ENCODE measurements at places on chromosomes 12 and 14.

- no peak for DNase-seq
Observed at GRCh38 chr14:94411638-94412037, 23.2 kb upstream of the SERPINA1 start.

DNA sequence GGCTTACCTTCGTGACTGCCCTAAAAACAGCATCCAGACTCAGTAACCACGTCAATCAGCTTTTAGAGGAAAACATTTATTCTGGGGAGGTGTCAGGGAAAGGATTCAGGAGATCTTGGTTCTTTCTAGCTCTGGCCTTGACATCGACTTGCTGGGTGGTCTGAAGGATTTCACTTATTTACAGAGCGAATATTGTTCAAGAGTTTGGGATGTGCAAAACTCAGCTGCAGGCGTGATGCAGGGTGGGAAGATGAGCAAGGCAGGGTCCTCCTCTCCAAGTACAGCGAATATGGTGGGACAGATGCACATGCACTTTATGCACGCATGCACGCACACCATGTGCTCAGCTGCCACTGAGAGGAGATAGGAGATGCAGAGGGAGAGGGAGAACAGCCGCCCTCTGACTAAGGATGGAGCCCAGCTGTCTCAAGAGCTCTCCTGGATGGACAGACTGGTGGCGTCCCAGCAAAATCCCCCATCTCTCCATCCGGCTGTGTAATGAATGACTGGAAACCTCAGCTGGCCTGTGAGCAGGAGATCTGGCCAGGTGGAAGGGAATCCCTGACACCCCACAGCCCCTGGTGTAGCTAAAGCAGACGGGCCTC, 24.4 kb upstream of the BDKRB1 start:
- no peak for DNase-seq

DNA sequence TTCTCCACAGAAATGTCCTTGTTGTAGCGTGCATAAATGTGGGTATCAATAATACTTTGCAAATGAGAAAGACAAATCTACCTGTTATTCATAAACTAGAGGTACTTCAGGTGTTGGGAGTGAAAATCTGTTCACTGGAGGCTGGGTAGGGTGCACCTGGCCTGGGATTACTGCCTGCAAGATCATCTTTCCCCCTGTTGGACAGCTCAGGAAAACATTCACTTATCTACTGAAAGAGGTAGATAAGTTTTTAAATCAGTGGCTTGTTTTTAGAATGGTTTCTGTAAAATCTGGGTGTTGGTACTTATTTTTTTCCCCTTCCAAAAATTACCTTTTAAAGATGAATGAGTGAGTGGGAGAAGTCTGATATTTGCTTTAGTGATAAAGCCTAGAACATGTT, 95.6 kb downstream of the DIP2B start:
- no peak for DNase-seq

GRCh38 chr12:114751712-114752111, 67.7 kb upstream of the TBX3 start:
- DNase-seq, result no peak

DNA sequence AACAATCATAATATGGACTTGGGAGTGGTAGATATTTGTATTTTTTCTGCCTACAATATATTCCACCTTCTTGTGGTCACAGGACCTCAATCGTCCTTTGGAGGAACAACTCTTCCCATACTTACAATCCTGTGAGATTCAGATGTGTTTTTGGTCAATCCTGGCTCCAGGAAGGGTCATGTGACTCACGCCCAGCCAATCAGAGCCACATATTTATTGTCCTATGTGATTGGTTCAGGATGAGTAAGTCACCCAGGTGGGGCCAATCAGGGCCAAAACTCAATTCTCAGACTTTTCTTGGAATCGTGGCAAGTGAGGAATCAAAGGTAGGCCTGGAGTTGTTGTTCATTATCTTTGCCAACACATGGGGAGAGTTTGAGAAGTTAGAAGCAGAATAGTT, 264.9 kb downstream of the SUDS3 start:
- no peak for DNase-seq

- DNase-seq, result no peak
Observed at GRCh38 chr14:77612011-77612620, 4.3 kb downstream of the SPTLC2 start.

- no peak for DNase-seq
Observed at GRCh38 chr12:69007855-69008351, 74.9 kb upstream of the CPM start.

DNA sequence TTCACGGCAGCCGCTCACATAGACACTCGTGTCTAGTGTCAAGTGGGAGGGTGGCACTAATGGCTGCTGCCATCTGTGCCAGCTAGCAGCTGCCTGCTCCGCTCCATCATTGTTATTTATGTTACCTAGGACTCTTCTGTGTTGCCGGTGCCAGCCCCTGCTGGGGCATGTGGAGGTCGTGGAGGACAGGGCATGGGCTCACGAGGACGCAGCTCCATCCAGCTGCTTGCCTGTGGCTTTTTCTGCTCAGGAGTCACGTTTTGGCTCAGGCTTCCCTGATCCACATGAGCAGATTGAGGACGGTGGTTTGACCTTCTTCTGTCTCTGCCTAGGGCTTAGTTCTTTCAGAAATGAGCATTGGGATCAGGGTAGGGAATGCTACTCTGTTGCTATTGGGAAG, 31.2 kb downstream of the TPCN1 start:
- DNase-seq, result no peak

DNA sequence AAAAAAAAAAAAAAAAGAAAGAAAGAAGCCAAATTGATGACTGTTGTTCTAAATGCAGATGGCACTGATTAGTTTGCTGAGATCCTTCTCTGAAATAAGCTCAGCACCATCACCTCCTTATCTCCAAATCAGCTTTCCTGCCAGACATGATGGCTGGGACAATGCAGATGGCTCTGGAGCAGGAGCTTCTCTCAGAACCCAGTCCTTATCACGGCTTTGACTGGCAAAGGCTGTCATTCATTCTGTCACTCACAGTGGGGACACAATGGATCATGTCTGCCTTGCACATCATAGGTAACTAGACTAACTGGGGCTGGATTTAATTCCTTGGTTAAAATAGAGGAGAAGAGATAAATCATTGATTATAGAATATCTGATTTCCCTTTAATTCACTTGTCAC, 146.3 kb downstream of the PDZRN4 start:
- no peak for DNase-seq

GRCh38 chr14:72253503-72253902, 321.3 kb downstream of the RGS6 start:
- no peak for DNase-seq

DNA sequence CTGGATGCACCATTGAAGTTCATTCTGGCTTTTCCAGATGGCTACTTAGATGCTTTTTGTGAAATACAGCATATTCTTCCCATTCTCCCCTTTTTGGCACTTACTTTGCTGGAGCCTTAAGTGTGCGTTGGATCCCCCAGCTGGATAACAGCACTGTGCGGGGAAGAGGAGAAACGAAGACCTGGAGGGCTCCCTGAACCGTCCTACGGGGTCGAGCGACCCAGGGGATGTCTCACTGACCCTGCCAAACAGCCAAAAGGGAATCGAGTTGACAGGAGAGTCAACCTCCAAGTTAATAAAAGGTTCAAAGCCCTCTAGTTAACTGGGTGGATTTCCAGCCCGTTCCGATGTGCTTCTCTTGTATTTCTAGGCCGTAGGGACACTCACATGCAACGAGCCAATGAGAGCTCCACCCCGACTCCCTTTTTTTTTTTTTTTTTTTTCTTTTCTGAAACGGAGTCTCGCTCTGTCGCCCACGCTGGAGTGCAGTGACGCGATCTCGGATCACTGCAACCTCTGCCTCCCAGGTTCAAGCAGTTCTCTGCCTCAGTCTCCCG, 1.0 kb upstream of the CAMKK2 start:
- no peak for DNase-seq

GRCh38 chr12:123062681-123063486, 82.4 kb downstream of the ARL6IP4 start:
- DNase-seq, result peak; percentile 76

GRCh38 chr12:3177778-3178425, 100.7 kb downstream of the TSPAN9 start:
- DNase-seq, result no peak

DNA sequence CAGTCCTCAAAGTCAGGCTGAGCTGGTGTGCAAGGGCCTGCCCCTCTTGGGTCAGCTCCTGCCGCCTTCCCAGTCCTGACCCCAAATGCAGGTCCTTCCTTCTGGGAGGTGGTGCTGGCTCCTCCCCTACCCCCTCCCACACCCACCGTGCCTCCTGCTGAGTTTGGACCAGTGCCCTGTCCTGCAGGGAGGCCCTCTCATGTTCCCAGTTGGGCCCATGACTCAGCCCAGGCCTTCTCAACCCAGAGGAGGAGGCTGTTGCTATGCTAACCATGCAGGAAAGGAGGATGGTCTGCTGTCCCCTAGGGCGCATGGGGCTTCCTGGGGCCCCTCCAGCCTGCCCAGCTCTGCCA, 4.4 kb downstream of the ZBTB42 start:
- DNase-seq, result peak; percentile 9

GRCh38 chr14:88421286-88421685, 35.8 kb downstream of the SPATA7 start:
- DNase-seq, result no peak

GRCh38 chr12:122880668-122881067, 15.3 kb downstream of the VPS37B start:
- DNase-seq, result no peak

- no peak for DNase-seq
Observed at GRCh38 chr12:101939306-101939705, 61.9 kb downstream of the DRAM1 start.

DNA sequence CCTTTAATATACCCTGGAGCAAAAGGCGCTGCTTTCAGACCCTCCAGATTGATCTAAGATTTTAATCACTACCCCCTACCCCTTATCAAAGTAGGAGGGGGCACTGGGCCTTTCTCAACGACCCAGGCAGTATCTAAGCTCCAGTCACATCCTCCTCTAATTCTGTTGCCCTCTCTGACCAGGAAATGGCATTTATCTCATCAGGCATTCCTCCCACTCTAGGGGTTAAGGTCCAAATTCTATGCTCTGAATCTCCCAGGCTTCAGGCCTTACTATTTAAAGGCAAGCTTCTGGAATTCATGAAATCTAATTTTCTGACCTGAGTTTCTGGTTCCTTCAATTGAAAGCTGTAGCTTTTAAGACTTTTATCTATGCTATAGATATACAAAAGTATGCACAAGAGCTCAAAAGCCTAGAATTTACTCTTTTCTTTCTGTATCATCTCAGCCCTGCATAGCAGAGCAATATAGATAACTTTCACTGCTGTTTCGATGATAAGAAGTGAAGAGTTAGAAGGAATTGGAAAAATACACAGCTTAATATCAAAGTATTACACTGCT, 622.9 kb downstream of the RPS29 start:
- DNase-seq, result no peak

DNA sequence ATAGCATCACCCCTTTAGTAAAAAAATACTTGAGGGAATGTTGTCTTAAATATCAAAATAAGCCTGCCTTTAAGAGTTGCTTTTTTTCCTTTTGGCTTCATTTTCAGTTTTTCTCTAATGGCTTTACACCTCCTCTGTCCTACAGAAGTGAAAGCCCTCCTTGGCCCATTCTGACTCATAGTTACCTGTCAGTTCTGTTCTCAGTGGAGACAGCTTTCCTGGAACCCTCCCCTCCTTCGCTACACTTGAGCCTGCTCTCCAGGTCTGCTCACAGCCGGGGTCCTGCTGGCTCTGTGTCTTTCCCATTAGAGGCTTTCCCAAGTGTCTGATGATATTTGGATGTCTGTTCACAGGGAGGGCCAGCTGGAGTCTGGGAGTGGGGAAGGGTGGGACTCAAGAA, 84.0 kb downstream of the PELI2 start:
- DNase-seq, result no peak

DNA sequence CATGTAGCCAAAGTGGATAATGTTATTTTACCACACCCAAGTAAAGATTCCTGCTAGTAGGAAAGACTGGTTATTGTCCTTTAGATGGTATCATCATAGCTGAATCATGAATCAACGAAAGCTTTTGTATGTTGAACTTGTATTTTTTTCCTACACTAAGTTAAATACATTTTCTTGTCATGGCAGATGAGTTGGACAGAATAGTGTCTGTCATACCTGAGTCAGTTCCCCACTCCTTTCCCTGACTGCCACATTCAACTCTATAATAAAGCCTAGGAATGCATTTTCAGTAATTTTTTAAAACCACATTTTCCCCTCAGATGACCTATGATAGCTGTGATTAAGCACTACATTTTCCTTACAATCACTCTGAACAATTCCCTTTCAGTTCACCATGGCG, 9.3 kb upstream of the PTHLH start:
- no peak for DNase-seq

GRCh38 chr12:12171991-12172511, 94.8 kb downstream of the LRP6 start:
- DNase-seq, result peak; percentile 81

DNA sequence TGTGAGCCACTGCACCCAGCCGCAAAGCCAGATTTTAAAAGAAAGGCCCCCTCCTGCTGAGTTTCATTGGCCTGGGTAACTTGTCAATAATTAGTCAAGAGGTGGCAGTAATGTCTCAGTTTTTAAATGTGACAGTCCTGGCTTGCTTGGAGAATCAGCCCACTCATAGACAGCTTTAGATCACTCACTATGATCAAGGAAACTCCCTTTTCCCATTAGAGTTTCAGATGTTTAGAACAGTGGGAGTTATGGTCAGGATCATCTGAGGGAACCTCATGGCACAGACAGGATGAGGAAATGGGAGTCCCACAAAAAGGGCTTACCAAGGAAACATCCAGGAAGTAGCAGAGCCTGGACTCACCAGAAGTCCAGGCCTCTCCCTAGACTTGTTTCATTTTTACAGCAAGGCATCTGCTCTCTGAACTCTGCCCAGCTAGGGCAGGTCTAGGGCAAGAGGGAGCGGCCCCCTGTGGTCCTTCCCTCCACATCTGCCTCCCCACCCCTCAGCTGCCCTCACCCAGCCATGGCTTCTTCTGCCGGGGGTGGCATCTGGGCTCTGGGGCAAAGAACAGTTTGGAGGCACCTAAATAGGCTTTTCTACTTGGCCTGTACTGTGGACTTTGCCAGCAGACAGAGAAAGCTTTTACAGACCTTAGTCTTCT, 11.2 kb downstream of the BCL2L14 start:
- DNase-seq, result no peak

GRCh38 chr14:97776890-97777558, 979.8 kb downstream of the VRK1 start:
- no peak for DNase-seq

DNA sequence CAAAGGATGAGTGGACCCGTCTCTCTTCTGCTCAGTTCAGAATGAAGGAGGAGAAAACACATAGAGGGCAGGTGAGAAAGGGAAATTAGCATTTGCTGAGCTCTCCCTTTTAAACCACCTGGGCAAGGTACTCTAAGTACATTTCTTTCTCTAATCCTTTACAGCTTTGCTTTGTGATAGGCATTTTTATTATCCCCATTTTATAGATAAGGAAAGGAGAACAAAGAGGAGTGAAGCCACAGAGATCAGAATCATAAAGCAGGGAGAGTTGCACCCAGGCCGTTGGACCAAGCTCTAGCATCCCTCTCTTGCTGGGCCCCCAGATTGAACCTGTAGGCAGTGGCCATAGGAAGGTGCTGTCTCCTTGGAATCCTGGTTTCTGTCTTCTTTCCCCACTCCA, 47.0 kb downstream of the VCPKMT start:
- DNase-seq, result no peak

DNA sequence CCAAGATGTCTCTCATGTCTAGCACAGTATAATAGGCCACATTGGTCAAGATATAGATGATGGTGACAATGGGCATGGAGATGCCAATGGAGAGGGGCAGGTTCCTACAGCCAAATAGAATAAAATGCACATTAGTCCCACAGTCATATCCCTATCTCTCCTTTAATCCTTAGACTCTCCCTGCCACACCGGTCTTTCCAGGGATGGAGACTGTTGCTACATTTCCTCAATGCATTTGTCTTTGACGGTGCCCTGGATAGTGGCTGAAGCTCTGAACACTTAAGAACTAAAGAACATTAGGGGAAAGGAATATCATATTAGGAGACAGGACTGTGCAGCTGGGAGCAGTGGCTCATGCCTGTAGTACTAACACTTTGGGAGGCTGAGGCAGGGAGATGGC, 9.7 kb downstream of the OXA1L start:
- no peak for DNase-seq
